ENCODE measurements at places on chromosomes 6 and 20.

DNA sequence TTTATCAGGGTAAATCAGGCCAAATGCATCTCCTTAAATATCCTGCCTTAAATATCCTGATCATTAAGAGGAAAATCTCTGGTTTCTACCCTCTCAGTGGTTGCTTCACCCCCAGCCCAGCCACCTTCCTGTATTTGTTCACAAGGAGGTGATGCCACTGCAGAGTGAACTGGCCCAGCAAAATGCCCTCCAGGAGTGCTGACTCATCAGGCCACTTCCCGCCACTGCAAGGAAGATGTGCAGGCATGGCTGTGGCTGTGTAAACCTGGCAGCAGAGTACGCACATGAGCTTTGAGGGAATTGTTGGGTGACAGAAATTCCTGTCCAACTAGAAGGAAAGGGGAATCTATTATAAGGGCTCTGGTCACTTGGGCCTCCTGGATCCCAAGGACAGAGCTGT, 13.8 kb downstream of the NQO2 start:
- peak; percentile 21 for DNase-seq

DNA sequence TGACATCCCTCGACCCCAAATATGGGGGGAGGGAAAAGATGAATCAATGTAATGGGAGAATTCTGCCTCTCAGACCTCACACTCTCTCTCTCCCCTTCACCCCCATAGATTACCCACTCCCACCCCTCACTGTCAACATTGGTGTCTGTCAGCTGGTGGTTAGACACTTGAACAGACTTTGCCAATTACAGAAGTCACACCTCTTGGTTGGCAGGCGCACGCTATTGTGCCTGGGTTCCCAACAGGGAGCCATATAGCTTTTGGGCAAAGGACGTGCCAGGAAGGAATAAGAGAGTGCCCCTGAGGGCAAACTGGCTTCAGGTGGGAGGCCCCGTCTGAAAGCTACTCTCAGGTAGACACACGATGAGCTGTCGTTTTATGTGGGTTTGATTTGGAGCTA, 54.1 kb upstream of the FYN start:
- no peak for DNase-seq

- DNase-seq: no peak
Observed at GRCh38 chr6:2920671-2921112, 17.6 kb upstream of the SERPINB9 start.

DNA sequence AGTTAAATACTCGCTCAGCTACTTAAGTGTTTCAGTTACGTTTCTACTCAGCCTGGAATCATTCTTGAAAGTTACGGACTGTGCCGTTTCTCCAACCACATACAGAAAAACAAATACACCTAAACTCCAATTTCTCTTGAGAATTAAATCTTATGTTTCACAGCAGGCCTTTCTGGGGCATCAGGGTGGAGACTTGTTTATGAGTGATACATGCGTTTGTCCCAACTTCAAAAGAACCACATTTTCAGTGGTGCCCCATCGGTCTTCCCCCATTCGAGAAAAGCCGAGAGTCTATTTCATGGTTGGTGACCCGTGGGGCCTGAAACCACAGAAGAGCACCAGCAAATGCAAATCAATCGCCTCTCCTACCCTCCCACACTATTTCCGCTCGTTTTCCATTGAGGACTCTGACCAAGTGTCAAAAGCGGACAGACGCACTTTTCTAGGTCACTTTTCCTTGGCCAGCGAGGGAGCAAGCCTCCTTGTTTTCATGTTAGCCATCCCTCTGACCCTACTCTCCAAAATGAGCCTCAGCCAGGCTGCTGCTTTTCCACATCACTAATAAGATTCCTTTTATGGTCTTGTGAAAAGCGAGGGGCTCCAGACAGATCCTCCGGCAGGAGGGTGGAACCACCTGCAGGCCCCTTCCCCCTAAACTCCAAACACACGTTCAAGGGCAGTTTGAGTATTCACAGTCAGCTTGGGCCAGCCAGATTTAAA, 3.1 kb downstream of the JAG1 start:
- DNase-seq: no peak

- no peak for DNase-seq
Observed at GRCh38 chr6:158321960-158322359, 9.7 kb downstream of the TULP4 start.

- no peak for DNase-seq
Observed at GRCh38 chr6:24568683-24569082, 73.9 kb downstream of the ALDH5A1 start.

- no peak for DNase-seq
Observed at GRCh38 chr20:58071991-58072390, 156.5 kb downstream of the ANKRD60 start.

- DNase-seq: no peak
Observed at GRCh38 chr6:169573883-169574282, 127.9 kb downstream of the WDR27 start.

- no peak for DNase-seq
Observed at GRCh38 chr6:108877046-108877751, 29.0 kb downstream of the ARMC2 start.

Measured in NK-92 treated with Interleukin-12 subunit alpha and Interleukin-12 subunit beta, amount 100 ng/mL, for 24 hours (cell line).